ENCODE measurements at places on chromosomes 16 and 17. TPM values are rescaled to one million over a fixed set of nuclear protein-coding genes. Genes with fewer than 3 reads are reported as not detected.

COIL gene
- total RNA-seq: 19.2 TPM

MEIOC gene
- 0.61 TPM for total RNA-seq

SHISA6 gene
- total RNA-seq: not detected

CLEC18B gene
- 0.57 TPM for total RNA-seq

PRSS53 gene
- 5.3 TPM for total RNA-seq

GCGR gene
- total RNA-seq: 0.07 TPM
